Muscle of leg (tissue), 16 donors: ENCODE measurements at places on chromosomes 4 and X. TPM values are rescaled to one million over a fixed set of nuclear protein-coding genes. Genes with fewer than 3 reads are reported as not detected.
A peak's percentile ranks its signal among the peaks of the same experiment; 100 is the strongest.

DNA sequence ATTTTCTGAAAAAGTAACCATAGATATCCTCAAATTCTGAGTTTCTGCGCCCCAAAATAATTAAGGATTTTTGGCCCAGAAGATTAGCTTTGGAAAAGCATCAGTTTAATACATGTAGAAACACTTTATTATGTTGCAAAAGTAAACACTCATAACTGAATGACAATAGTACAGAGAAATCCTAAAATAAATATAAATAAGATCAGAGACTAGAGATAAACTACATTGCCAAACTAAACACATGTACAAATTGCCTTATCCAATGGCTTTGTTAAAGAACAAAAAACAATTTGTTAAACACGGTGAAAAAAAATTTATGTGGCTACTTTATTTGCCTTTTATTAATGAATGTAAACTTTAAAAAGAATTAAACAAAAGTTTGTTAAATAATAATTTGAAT is 17.5 kb downstream of the SPOCK3 start:
- no peak for DNase-seq

DNA sequence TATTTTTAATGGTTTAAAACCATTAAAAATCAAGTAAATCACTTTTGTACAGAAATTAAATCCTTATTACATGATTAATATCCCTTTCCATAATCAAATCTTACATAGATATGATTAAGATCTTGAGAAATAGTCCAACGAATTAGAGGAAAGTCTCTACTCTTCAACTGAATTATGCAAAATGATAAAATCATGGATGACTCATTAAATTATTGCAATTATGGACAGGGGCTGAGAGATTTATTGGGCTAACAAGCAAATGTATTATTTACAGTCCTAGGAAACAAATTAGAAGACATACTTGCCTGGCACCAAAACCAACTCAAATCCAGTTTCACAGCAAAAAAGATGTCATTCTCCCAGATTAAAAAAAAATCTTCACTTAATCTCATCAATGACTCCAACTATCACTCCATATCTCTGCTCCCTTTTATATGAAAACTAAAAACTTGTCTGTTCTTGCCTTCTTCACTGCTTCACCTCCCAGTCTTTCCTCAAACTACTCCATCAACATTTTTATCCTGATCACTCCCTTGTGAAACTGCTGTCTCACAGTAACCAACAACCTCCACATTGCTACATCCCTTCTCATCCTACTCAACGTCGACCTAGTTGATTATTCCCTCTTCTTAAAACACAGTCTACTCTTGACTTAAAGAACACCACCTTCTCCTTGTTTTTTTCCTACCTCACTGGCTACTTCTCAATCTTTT is 18.4 kb upstream of the DDX60 start:
- DNase-seq, result no peak

DNA sequence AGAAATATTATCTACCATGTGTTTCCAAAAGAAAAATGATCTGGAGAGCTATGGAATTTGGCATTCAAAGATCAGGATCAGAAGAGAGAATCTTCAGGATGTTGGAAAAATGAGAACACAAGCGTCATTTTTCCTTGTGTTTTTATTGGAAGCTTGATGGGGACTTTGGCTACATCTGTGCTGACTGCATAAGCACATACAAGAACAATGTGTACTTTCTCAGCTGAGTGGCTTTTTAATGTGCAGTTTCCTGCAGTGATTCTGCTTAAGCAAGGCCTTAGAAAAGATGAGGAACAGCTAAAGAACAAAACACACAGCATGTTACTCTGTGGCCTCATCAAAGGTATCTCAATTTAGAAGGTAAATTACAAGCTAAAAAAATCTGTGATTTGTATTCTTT is 1039.9 kb downstream of the GLUD2 start:
- peak; percentile 83 for DNase-seq

DNA sequence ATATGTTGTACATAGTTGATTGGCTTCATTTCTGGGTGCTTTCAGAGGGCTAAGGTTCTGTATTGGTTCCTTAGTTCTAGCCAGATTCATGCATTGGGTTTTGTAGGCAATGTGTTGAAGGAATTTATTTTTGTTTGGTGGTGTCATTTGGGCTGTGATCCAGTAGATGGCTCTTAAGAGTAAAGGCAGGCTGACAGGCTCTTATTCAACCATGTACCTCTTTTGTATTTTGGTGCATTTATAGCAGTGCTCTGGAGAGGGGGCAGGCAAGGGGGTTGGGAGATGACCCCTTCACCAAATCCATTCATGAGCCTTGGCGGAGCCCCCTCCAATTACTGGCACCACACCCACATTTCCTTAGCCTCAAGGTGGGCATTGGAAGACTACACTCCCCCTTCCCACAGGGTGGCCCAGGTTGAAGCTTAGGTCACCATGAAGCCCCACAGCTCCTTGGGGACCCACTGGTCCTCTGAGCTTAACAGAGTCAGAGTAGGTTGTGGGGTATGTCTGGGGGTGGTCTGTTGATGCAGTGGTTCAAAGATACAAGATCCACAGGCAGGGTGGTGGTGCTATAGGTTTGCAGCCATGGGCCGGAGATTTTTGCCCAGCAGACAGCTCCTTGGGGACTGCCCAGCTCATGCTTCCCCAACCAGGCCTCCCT is 143.0 kb upstream of the GNPDA2 start:
- no peak for DNase-seq

GRCh38 chrX:11337292-11338009 is 44.2 kb downstream of the AMELX start:
- DNase-seq, result no peak

The POU3F4 gene
- not detected for polyA plus RNA-seq
